ENCODE measurements at places on chromosomes 7 and 10.

DNA sequence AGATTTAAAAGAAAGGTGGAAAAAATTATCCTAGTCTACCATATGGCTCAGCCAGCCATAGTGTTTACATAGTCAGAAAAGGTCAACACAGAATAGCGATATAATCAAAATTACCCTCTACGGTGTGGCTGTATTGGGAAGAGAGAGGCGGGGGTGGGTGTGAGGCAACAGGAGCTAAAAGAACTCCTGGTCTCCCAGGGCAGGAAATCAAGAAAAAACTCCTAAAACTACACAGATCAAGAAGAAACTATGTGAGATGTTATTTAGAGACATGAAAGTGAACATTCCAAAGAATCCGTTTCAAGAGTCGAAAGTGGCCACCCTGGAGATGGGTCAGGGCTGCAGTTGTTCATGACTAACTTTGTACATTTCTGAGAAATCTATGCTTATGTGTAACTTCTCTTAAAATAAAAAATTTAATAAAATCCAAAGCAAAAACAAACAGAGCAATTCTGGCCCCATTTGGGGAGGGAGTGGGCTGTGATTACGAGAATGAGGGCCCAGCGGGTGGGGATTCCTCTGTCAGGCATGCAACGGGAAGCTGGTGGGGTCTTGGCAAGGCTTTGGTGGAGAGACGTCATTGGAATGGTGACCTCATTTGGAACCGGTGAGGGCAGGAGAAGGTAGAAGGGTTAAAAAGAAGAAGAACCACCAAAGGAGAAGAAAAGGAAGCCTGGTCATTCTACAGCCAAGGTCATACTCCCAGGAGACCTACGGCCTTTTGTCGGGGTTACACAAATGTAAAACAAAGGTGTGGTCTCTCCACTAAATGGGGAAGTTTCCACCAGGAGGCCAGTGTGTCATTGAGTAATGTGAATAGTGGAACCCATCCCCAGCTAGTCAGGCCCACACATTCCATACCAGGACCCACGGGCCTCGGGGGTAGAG lies 71.2 kb upstream of the DUSP5 start:
- DNase-seq: no peak

GRCh38 chr10:30848396-30849032 lies 183.2 kb downstream of the ZNF438 start:
- no peak for DNase-seq

DNA sequence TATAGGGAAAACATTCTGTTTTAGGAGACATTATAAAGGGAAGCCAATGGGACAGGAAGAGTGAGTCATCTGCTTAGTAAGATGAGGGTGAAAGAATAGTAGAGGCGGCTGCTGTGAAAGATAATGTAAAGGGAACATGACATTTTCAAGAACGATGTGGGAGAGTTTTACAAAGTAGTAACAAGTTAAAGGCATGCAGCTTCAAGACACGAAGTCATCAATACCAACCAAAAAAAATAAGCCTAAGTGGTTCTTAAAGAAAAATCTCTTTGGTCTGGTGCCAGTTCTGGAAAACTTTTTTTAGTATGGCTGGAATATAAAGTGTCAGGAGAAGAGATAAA lies 6.1 kb downstream of the GSTO1 start:
- DNase-seq: no peak

- DNase-seq: no peak
These were observed 159.2 kb downstream of the KCNMA1 start for GRCh38 chr10:77478247-77478961.

GRCh38 chr10:11683529-11684320 lies 58.5 kb upstream of the ECHDC3 start:
- DNase-seq: no peak

- DNase-seq: no peak
These were observed 93.7 kb downstream of the ADAM22 start for GRCh38 chr7:88027724-88028123.

GRCh38 chr7:73427902-73428787 lies 5.4 kb upstream of the FZD9 start:
- DNase-seq: no peak

- DNase-seq: no peak
These were observed 116.2 kb downstream of the CDH23 start for GRCh38 chr10:71512761-71513539.

DNA sequence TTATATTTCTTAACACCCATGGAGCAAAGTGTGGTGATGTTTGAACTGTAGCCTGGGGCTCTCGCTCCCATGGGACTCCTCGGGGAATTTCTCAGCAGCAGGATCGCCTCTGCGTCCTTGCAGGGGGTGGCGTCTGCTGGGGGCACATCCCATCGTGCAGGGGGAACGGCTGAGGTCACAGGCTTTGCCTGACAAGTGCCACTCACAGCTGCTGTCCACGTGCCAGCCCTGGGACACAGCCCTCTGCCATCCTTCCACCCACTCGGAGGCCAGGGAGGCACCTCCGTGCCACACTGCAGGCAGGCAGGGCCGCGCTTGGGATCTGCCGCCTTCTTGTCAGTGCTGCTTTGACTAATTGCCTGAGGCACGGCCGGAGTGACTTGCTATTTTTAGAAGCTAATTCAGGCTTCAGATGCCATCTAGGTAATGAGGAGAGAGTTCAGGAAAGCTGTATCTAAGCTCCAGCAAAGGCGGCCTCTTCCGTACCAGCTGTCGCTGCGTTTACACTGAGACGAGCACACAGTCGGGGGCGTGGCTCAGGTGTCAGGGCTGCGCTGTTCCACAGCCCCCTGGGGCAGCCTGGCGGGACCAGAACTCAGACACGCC lies 45.7 kb downstream of the PITRM1 start:
- no peak for DNase-seq

GRCh38 chr10:123318516-123318915 lies 164.3 kb downstream of the BUB3 start:
- no peak for DNase-seq

All from left lobe of liver (tissue), 2 donors.